ENCODE measurements at places on chromosomes 6 and 20. TPM values are rescaled to one million over a fixed set of nuclear protein-coding genes. Genes with fewer than 3 reads are reported as not detected.

DNA sequence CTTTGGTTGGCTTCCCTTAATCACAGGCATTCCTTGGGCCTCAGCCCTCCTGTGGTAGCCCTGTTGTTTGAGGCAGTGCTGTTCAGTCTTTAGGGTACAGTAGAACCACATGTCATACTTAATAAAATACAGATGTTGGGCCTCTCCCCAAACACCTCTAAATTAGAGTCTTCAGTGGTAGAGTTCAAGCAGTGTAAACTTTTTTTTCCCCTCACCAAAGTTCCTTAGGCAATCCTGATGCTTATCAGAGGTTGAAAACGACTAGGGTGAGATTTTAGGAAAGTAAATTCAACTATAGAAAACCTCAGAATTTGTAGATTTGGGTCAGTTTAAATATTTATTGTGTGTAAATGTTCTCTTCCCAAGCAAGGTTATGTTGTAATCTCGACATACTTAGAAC lies 44.6 kb downstream of the BLTP3A start:
- DNase-seq = no peak

GRCh38 chr20:13526551-13526950 lies 112.2 kb downstream of the TASP1 start:
- DNase-seq = peak; percentile 9

- DNase-seq = no peak
These were observed 780.0 kb downstream of the BCKDHB start for GRCh38 chr6:80886475-80886874.

GRCh38 chr20:18401305-18401704 lies 65.5 kb downstream of the DZANK1 start:
- DNase-seq = no peak

DNA sequence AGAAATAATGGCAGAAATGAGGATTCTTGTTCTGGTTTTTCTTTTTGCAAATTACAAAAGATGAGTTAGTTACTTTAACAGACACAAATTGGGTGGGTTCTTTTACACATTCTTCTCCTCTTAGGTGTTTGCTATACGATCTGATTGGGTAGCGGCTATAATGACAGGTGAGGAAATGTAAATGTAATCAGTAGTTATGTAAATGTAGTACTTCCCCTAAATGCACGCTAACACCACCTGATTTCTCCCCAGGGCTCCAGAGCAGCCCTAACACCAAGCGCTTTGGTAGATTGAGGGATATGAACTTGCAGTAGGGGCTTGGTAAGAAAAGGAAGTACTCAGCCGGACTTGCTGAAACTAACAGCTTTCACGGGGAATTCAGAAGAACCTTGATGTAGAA lies 499.4 kb upstream of the NOX3 start:
- no peak for DNase-seq

GRCh38 chr6:89067796-89068195 lies 12.8 kb upstream of the PNRC1 start:
- no peak for DNase-seq

DNA sequence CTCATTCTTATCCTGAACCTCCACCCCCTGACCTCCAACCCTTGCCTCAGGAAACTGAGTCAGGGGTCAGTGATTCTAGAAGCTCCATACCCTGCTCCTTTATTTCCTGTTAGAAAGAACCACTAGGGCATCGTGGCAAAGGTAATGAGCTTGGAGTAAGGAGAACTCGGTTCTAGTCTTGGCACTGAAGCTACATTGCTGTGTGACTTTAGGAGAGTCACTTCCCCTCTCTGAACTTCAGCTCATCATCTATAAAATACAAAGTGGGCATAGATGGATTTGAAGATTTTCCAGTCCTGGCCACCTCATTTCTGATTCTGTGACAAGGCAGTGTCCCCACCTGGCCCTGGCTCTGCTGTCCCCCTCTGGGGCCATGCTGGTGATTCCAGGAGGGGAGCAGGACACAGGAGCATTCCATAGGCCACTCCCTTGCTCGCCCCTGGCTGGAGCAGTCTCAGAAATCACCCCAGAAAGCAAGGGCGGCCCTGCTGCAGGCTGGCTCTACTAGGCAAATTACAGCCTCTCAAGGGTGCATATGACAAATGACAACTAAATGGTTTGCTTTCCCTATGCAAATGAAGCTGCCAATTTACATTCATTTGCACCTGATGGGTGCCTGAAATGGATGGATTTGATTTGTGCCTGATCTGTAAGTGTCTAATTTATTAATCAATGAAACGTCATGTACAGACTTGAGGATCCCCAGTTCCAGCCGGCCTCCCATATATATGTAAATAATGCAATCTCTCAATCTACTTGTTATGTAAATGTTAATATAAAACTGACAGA lies 62.2 kb downstream of the LRFN2 start:
- no peak for DNase-seq

- DNase-seq = no peak
These were observed 21.0 kb downstream of the SLC13A3 start for GRCh38 chr20:46630306-46630705.

GRCh38 chr20:11778206-11778570 lies 139.5 kb upstream of the BTBD3 start:
- no peak for DNase-seq

DNA sequence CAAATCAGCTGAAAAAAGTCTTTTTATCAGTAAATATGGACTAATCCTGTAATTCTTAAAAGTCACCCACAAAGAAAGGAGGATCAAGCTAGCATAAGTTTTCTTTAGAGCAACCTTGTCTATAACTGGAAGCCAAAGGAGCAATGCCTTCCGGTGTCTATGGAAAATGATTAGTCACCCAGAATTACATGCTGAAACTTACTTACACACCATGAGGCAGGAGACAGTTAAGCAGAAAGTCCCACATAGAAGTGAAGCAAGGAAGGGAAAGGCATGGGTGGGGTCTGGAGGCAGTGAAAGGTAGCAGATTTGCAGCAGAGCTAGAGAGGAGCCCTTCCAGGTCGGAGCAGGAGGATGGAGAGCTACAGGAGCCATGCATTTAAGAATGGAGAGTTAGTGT lies 153.7 kb upstream of the RIPOR2 start:
- no peak for DNase-seq

GRCh38 chr20:58837717-58838116 lies 13.0 kb downstream of the GNAS-AS1 start:
- no peak for DNase-seq

DNA sequence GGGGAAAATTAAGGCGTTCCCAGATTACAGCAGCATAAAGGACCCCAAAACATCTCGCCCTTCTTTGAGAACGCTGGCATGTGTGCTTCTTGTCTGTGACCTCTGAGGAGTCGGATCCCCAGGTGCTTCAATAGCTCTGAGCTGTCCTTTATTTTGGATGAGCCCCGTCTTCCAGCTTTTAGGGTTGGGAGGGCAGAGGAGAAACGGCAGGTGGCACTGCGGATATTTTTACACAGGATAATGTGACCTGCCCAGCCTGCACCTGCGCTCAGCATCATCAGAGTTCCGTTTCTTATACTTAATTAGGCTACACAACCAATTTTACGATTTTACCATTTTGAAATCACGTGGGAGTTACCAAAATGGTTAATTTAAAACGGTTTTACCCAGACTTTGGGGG lies 147.7 kb upstream of the RPS6KA2 start:
- DNase-seq = no peak

DNA sequence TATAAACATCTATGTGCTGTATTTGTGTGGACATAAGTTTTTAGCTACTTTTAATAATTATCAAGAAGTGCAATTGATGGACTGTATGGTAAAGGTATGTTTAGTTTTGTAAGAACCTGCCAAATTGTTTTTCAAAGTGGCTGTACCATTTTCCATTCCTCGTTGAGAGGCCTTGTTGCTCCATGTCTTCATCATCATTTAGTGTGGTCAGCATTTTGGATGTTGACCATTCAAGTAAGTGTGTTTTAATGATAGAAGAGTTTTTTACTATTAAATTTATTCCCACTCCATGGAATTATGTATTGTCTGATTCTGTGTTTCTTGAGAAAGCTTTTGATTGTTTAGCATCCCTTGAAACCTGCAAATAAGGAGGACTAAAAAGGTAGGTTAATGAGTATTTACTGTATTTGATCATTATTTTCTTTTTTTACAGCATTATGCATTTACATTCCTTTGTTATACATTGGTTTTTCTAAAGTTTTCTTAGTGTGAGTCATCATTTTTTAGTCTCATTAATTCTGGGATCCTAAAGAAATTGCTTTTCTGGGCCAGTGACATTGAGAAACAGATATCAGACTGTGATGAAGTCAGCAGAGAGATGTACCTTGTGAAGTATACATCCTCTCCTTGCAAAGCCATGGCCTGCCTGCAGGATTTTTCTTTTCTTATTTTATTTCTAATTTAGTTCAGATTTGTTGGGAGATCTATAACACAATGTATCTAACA lies 312.8 kb upstream of the PTCHD4 start:
- no peak for DNase-seq

DNA sequence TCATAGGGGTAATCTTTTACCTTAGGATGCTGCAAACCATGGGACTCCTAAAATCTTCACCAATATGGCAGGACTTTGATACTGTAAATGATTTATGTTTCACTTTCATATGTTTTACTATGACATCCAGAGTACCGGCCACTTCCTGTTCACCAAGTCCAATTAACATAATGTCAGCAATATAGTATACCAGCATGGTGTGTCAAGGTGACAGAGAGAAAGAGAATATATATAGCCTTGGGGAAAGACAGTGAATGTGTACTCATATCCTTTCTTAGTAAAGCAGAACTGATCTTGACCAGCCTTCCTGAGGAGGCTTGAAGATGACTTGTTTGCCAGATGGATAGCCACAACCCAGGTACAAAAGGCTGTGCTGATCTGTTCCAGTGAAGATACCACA lies 127.9 kb downstream of the NRN1 start:
- no peak for DNase-seq

- DNase-seq = peak; percentile 15
These were observed 42.5 kb upstream of the FERMT1 start for GRCh38 chr20:6165346-6165745.

GRCh38 chr6:54813892-54814291 lies 32.7 kb upstream of the FAM83B start:
- no peak for DNase-seq

DNA sequence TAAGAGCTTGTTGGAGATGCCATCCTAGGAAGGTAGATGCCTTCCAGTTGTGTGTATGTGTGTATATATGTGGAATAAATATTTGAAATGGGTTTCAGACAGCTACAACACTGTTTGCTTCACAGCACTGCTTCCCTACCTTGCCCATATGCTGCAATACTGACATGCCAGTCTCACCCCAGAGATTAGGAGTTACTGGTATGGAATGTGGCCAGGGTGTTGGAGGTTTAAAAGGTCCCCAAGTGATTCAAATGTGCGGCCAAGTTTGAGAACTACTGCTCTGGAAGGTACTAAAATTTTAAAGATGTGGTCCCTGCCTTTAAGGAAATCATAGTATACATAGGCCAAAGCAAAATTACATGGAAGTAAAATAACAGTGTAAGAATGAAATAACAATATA lies 39.5 kb downstream of the BCKDHB start:
- no peak for DNase-seq

DNA sequence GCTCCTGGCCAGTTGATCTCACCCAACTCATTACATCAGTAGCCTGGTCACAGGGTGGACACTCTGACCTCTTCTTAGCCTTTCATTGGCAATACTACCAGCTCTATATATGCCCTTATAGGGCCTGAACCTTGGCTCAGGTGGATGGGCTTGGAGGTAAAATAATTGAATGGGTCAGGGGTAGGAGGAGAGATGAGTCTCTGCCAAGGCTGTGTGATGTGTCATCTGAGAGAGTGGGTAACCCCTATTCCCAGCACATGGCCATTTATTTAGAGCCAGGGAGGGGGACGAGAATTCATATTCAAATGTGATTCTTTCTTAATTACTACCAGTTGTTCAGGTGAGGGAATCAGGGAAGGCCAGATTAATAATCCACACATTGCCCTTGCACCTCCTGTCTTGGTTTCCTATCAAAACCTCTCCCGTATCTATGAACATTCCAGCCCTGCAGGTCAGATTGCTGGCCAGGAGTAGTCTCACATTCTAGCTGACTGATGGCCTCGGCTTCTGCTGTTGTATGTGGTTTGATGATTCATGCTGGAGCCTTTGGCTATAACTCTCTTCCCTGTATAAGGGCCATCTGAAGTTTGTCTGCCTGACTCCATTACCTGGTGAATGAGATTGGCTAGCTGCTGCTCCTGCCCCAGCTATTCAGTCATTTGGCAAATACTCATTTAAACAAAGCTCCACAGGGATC lies 13.4 kb downstream of the C20orf173 start:
- DNase-seq = peak; percentile 78

- no peak for DNase-seq
These were observed 14.3 kb downstream of the ROS1 start for GRCh38 chr6:117411474-117411873.

GRCh38 chr6:13613029-13613594 lies 2.0 kb upstream of the NOL7 start:
- DNase-seq = no peak

DNA sequence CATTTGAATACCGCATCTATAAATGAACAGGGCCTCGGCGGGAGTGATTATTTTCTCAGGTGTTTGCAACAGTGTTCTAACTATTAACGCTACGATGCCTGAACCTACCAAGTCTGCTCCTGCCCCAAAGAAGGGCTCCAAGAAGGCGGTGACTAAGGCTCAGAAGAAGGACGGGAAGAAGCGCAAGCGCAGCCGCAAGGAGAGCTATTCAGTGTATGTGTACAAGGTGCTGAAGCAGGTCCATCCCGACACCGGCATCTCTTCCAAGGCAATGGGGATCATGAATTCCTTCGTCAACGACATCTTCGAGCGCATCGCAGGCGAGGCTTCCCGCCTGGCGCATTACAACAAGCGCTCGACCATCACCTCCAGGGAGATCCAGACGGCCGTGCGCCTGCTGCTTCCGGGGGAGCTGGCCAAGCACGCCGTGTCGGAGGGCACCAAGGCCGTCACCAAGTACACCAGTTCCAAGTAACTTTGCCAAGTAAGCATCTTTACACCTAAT lies 70.9 kb downstream of the HFE start:
- no peak for DNase-seq

DNA sequence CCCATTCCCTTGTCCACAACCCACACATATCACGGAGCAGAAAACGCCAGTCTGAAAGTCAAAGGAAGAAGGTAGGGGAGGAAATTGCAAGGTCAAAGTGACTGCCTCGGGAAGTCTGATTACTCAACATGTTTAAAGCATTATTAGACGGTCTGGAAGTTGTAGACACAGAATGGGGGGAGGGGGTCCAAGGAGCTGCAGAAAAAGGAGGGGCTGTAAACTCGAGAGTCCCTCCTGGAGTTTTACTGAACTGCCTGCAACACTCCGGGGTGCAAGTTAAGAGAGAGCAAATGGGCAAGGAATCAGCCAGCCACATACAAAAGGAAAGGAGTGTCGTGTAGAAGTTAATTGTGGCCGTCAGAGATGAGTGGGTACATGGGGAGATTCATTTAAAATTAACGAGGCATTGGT lies 417.7 kb upstream of the JARID2 start:
- no peak for DNase-seq

GRCh38 chr6:9481292-9482029 lies 933.4 kb downstream of the TFAP2A start:
- DNase-seq = no peak

GRCh38 chr20:63497138-63497945 lies 1.5 kb downstream of the EEF1A2 start:
- DNase-seq = peak; percentile 29

- no peak for DNase-seq
These were observed 49.7 kb downstream of the AKAP12 start for GRCh38 chr6:151289399-151290007.

ANKRD6 gene
- total RNA-seq = 4.0 TPM

TOP1 gene
- 18.8 TPM for total RNA-seq

SLC44A4 gene
- 0.16 TPM for total RNA-seq

CCM2L gene
- not detected for total RNA-seq

FOXP4 gene
- 3.1 TPM for total RNA-seq

CLDN20 gene
- total RNA-seq = not detected

FNDC11 gene
- 0.75 TPM for total RNA-seq

ADGRF5 gene
- total RNA-seq = not detected

GOPC gene
- 63.3 TPM for total RNA-seq

All from myocyte (in vitro differentiated cells).